ENCODE measurements at places on chromosomes 7 and 10. TPM values are rescaled to one million over a fixed set of nuclear protein-coding genes. Genes with fewer than 3 reads are reported as not detected.

GRCh38 chr10:25556457-25556856 is 377.6 kb upstream of the MYO3A start:
- H3K4me3 ChIP-seq, result no peak overlapping the region
- no peaks in the 10 kb centered on the region for H3K36me3 ChIP-seq
- H3K27me3 ChIP-seq, result no peaks in the 10 kb centered on the region
- H3K4me1 ChIP-seq, result no peaks in the 10 kb centered on the region
- DNase-seq, result no peak

- DNase-seq, result no peak
- no peak overlapping the region for H3K27ac ChIP-seq
- H3K4me3 ChIP-seq, result no peak overlapping the region
- H3K4me1 ChIP-seq, result peaks cover 2% of the 10 kb centered on the region
- no peaks in the 10 kb centered on the region for H3K36me3 ChIP-seq
These were observed 145.2 kb downstream of the ST7 start for GRCh38 chr7:117098457-117098856.

- no peaks in the 10 kb centered on the region for H3K36me3 ChIP-seq
- H3K27ac ChIP-seq, result no peak overlapping the region
- no peaks in the 10 kb centered on the region for H3K4me1 ChIP-seq
These were observed 545.7 kb downstream of the LRMDA start for GRCh38 chr10:75977139-75977538.

- H3K4me3 ChIP-seq, result no peak overlapping the region
- no peaks in the 10 kb centered on the region for H3K36me3 ChIP-seq
- H3K27me3 ChIP-seq, result peaks cover 42% of the 10 kb centered on the region
- no peak for DNase-seq
- H3K27ac ChIP-seq, result no peak overlapping the region
These were observed 948 bp downstream of the TMEM229A start for GRCh38 chr7:124031919-124032318.

GRCh38 chr10:65838811-65839210 is 1087.0 kb upstream of the LRRTM3 start:
- no peak overlapping the region for H3K4me3 ChIP-seq
- no peaks in the 10 kb centered on the region for H3K4me1 ChIP-seq
- no peaks in the 10 kb centered on the region for H3K36me3 ChIP-seq
- H3K27me3 ChIP-seq, result no peaks in the 10 kb centered on the region
- no peak for DNase-seq
- no peak overlapping the region for H3K27ac ChIP-seq

DNA sequence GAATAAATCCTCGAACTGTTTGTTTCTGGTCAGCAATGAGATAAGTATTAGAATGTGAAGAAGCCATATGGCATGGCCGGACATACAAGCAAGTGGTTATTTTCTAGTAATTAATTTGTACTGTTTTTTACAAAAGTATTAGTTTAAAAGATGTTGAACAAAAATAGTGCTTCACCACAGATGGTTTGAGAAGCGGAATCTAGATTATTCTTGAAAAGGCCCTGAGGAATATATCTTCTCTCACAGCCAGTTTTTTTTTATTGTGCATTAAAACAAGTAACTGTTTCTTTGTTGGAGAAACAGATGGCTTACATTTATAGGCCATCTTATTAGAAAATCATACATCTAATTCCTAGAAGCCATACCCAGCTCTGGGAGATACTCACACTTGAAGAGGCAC is 153.3 kb downstream of the TMEM26 start:
- no peaks in the 10 kb centered on the region for H3K36me3 ChIP-seq
- H3K4me3 ChIP-seq, result no peak overlapping the region
- DNase-seq, result no peak
- H3K4me1 ChIP-seq, result no peaks in the 10 kb centered on the region
- peaks cover 9% of the 10 kb centered on the region for H3K27me3 ChIP-seq

DNA sequence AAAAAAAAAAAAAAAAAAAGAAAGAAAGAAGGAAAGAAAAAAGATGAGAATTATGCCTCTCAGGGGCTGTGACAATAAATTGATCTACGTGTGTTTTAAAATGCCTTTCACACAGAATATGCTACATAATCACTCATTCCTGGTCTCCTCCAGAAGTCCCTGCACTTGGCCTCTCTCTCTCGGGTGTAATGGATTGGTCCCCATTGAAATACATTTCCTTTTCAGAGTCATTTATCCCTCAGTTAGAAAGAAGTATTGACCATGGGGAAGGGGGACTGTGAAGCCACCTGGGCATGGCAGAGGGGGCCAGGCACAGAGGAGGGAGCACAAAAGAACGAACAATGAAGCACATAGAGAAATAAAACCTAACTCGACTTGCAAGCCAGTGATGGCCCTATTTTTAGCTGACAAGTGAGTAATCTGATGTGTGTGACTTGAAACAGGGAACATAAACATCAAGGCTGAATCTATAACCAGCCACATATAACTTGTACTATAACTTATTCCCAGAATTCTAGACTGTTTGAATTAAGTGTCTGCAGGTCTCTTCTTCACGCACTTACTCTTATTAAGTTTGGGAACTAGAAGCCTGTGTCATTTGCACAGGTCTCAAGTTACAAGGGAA is 490.8 kb downstream of the KCNMA1 start:
- H3K27ac ChIP-seq, result no peak overlapping the region
- no peak overlapping the region for H3K4me3 ChIP-seq
- H3K27me3 ChIP-seq, result no peaks in the 10 kb centered on the region
- DNase-seq, result no peak
- no peaks in the 10 kb centered on the region for H3K4me1 ChIP-seq

DNA sequence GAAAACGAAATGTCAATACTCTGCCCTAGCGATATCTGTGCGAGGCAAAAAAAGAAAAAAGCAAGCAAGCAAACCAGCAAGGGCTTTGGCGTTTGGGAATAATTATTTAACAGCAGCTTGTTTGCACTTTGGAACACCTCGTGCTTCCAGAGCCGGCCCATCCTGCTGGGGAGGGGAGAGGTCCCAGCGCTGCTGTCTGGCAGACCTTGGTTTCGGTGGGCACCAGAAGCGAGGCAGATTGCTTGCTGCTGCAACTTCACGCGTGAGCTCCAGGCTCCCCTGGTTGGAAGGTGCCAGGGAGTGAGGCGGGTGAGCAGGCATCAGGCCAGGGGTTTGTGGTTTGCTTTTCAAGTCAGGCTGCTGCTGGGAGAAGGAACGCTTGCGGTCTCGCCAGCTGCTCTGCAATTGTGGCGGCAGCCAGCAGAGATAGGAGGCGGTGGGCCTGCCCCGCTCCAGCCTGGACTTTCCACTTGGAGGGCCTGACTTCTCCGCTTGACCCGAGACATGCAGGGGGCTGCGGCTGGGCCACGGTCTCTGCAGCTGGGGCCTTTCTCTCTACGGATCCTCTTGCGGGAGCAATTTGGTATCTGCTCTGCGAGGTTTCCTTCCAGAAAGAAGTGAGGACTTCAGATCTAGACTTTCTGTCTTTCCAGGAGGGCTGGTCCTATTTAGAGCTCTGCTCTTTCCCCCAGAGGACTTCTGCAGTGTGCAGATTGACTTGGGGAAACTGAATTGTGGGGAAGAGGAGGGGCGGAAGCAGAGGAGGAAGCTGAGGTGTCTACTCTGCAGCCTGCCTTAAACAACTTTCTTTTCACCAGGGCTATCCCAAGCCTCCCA is 131.4 kb downstream of the PRPF18 start:
- H3K27me3 ChIP-seq, result peaks cover 7% of the 10 kb centered on the region
- peaks cover 14% of the 10 kb centered on the region for H3K4me1 ChIP-seq
- H3K36me3 ChIP-seq, result no peaks in the 10 kb centered on the region
- peak; percentile 27 for DNase-seq
- H3K27ac ChIP-seq, result no peak overlapping the region

DNA sequence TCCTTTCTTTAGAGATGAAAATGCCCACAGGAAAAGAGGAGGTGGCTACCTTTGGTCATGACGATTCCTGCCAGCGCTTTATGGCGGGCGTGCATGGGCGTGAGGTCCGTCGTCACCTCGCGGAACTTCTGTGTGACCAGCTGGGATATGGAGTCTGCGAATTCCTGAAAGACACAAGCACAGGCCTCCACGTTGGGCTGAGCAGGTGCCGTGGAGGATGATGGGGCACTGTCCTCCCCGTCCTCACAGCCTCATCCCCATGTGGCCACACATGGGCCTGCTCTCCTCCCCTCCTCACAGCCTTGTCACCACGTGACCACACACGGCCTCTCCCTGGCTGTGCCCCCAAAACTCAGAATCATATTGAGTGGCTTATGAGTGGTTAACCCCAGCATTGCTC is 214.7 kb downstream of the WDR37 start:
- H3K4me1 ChIP-seq, result no peaks in the 10 kb centered on the region
- no peak overlapping the region for H3K4me3 ChIP-seq
- no peak for DNase-seq
- H3K36me3 ChIP-seq, result no peaks in the 10 kb centered on the region

DNA sequence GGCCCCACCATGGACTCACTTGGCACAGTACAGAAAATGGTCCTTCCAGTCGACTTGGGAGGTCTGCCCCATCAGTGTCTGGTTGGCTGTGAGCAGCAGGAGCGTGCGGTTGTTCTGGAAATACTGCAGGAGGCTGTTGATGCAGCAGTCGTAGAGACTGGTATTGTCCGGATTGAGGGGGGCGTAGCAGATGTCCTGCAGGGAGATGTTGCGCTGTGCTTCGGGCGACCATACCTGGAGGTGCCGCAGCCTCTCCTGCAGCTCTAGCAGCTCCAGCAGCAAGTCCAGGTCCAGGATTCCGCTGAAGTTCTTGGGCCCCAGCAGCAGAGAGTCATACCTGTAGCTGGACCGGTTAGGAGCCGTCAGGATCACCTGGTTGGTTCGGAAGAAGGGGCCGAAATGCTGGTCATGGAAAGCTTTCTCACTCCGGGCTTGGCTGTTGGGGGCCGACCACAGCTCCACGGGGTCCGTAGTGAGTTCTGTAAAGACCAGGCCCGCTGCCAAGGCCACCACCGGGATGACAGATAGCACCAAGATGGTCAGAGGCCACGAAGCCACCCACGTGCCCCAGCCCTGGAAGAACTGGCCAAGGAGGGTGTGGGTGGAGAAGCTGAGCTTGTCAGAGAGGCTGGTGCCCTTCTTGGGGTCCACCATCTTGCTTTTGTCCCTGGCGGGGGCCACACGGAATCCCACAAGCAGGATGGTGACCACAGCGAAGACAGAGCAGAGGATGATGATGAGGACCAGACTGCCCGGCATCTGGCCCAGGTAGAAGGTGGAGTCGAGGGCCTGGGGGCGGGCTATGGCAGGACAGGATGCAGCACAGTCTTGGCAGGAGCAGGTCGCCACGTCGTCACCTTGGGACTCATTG is 2.1 kb downstream of the NPC1L1 start:
- H3K27me3 ChIP-seq, result no peaks in the 10 kb centered on the region
- no peak overlapping the region for H3K27ac ChIP-seq
- no peak for DNase-seq
- no peak overlapping the region for H3K4me3 ChIP-seq
- no peaks in the 10 kb centered on the region for H3K36me3 ChIP-seq

DNA sequence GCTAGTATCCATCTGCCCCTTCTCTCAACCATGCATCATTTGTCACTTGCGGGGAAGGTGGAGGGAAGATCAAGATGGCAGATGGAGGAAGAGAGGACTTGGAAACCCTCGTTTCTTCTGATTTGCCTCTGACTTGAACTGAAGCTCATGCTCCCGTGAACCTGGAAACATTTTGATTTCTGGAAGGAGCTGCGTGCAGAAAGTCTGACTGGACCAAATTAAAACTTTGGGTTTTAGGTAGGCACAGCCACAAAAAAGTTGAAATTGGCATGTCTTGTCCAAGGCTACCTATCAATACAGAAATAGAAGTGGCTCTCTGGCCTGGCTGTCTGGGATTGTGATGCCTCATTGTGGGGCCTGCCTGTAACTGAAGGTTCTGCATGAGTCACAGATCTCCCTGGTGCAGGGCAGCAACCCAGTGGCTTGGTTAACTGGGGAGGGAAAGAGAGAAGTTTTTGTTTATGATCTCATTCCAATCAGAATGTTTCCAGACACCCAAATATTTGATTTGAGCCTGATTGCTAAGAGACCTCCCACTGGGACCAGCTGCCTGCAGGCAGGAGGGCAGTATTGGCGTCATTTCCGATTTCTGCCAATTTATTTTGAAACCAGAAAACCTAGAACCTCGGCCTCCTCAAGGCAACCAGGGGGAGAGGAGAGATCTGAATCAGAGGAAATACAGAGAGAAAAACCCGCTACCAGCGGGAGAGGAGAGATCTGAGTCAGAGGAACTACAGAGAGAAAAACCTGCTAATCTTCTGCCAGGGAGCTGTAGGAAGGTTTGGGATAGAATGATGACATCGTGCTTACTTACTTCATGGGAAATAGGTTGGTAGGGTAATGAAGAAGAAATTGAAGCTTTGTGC is 363.6 kb downstream of the ANKRD30A start:
- H3K27me3 ChIP-seq, result no peaks in the 10 kb centered on the region
- H3K27ac ChIP-seq, result no peak overlapping the region
- H3K36me3 ChIP-seq, result no peaks in the 10 kb centered on the region
- DNase-seq, result no peak
- H3K4me1 ChIP-seq, result no peaks in the 10 kb centered on the region

DNA sequence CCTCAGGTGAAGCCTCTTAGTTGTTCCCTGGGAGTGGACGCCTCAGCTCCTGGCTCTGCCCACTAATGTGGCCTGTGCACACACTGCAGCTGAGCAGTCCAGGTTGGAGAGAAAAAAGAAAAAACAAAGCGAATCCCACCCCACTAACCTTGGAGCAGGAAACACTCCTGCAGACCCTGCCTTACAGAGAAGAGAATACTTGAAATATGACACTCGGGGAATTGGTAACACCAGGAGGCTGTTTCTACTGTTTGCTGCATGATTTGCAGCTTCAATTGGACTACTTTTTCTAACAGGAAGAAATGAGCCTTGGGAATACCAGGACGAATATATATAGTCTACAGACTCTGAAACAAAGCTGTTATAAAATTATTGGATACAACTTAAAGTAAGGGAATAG is 22.2 kb downstream of the CDHR3 start:
- H3K4me3 ChIP-seq, result no peak overlapping the region
- H3K27me3 ChIP-seq, result peaks cover 22% of the 10 kb centered on the region
- H3K27ac ChIP-seq, result no peak overlapping the region
- H3K36me3 ChIP-seq, result no peaks in the 10 kb centered on the region
- no peak for DNase-seq

- peak; percentile 70 for DNase-seq
- peaks cover 8% of the 10 kb centered on the region for H3K4me1 ChIP-seq
- H3K27ac ChIP-seq, result peak overlapping the region; percentile 29
- peak overlapping the region; percentile 4 for H3K4me3 ChIP-seq
- peaks cover 2% of the 10 kb centered on the region for H3K36me3 ChIP-seq
These were observed 57.1 kb downstream of the AOC1 start for GRCh38 chr7:150909200-150909995.

DNA sequence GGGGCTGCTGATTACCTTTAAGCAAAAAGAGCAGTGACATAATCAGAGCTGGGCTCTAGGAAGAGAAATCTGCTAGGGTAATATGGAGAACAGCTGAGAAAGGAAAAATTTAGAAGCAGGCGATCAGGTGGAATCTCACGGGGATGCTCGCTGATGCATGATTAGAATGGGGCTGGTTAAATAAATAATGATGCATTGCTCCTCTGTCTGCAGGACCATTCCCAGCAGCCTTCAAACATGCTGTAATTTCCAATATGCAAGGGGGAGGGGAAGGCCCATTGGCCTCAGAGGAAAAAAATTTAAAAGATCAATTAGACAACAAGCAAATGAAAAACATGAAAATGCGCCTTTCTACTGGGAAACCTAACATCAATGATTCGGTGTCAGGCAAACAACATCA is 65.6 kb upstream of the C10orf90 start:
- no peaks in the 10 kb centered on the region for H3K27me3 ChIP-seq
- no peak overlapping the region for H3K27ac ChIP-seq
- DNase-seq, result no peak
- no peaks in the 10 kb centered on the region for H3K4me1 ChIP-seq

GRCh38 chr7:133118261-133118660 is 36.4 kb upstream of the CHCHD3 start:
- DNase-seq, result no peak
- no peaks in the 10 kb centered on the region for H3K36me3 ChIP-seq
- no peak overlapping the region for H3K4me3 ChIP-seq
- H3K27ac ChIP-seq, result no peak overlapping the region

Gene DGKB
- not detected for total RNA-seq

Gene CYP26C1
- not detected for total RNA-seq
